ENCODE measurements at places on chromosomes 7 and 10.

DNA sequence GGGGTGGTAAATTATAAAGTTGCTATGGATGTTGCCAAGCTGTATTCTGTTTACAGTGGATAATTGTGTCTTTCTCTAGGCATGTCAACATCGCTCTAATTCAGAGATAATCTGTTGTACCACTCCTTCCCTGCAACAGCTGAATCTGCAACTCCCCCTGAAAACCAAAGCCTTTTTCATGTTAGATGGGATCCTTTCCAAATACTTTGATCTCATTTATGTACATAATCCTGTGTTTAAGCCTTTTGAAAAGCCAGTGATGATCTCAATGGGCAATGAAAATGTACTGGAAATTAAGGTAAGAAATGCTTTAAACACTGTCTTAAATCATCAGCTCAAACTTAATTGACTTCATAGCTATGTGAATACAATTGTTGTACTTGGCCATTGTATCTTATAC is 91.0 kb downstream of the MET start:
- no peak for DNase-seq

- DNase-seq: no peak
These were observed 20.8 kb upstream of the JCAD start for GRCh38 chr10:30080161-30080560.

DNA sequence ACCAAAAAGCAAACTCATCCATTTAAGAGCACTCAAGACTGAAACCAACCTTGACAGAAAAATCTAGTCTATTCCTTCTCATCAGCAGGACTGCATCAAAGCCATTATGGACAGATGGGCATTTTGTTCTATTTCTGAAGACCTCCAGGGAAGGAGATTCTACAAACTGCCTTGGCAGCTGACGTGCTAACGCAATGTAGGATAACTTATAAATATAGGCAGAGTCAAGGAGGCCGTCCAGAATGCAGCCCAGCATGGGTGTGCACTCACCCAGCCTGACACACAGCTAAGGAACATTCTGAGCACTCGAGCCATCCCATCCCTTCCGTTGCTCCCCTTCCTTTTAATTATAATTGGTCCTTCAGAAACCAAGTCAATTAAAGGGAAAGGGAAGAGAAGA is 25.3 kb upstream of the NEBL start:
- DNase-seq: no peak

- no peak for DNase-seq
These were observed 167.7 kb upstream of the ADO start for GRCh38 chr10:62636825-62637248.

DNA sequence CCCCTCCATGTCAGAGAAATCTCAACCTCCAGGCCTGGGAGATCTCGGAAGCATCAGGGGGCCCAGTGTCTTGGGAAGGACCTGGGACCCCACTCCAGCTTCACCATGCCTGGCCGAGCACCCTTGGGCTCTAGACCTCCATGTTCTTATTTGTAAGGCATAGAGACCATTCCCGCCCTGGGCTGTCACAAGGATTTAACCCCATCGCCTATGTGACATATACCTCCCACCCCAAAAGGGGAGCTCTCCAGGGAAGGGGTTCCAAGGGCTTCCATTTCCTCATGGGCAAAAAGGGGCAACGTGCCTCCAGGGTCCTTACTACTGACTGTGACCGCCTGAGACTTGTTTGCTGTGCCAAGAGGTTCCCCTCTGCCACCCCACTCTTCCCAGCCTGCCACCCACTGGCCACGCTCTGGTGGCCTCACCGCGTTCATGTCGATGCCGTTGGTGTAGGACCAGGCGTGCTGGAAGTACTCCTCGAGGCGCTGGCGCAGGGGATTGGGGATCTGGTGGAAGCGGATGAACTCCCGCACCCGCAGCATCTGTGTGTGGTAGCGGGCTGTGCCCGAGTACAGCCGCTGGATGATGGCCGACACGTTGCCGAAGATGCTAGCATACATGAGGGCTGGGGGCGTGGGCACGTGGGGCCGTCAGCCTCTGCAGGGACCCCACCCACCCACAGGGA is 27.5 kb downstream of the KCNH2 start:
- no peak for DNase-seq

GRCh38 chr7:2011266-2012043 is 221.3 kb downstream of the MAD1L1 start:
- DNase-seq: no peak

- no peak for DNase-seq
These were observed 266.3 kb downstream of the AHR start for GRCh38 chr7:17564678-17565212.

DNA sequence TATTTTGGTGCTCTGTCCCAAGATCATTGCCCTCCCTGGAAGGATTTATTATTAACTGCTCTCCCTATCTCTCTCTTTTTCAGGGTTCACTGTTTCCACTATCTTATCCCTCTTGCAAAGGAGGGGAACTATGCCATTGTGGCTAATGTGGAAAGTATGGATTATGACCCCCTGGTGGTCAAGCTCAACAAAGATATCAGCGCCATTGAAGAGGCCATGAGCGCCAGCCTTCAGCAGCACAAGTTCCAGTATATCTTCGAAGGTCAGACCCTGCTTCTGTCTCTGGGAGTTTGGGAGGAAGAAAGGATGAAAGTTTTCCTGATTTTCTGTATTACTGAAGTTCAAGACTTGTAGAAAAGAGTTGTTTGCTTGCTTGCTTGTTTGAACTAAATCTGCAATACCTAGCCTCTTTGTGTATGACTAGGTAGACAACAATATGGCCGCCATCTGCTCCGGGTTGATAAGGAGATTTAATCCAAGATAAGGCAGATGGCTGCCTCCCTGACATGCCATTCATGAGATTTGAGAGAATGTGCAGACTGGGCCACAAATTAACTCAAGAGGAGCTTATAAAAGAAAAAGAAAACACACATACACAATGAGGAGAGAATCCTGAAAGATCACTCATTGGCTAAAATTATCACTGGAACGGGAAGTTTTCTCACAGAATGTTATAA is 122.2 kb upstream of the LRGUK start:
- no peak for DNase-seq

DNA sequence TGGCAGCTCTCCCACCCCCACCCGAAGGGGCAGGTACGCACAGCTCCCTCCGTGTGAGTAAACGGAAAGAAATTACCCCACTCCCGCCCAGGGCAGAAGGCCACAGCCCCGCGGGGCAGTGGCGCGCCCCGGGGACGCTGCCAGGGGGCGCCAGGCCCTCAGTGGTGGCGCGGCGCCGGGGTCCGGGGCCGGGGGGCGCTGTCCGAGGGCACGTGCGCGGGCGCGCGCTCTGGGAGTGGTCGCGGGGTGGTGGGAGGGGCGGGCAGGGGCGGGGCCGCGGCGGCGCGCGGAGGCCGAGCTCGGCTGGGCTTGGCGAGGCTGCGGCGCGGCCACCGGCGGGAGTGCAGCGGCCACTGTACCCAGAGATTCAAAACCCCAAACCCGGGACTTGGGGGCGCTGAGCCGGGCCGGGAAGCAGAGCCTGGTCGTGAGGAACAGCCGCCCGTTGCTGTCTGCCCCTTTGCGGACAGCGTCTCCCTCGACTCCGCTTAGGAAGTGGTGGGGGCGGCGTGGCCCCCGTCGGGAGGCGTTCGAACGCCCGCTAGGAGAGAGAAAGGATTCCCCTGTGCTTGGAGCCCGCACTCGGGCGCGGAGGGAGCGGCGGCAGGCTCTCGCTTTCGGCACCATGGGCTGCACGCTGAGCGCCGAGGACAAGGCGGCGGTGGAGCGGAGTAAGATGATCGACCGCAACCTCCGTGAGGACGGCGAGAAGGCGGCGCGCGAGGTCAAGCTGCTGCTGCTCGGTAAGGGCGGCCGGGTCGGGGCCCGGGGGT is at the start of gene GNAI1:
Gene GNAI1, plus strand, starts transcription at position 296 of the 773 bp plus-strand sequence. Its CDS starts 330 bp downstream, at position 626.
- DNase-seq: peak; percentile 18

DNA sequence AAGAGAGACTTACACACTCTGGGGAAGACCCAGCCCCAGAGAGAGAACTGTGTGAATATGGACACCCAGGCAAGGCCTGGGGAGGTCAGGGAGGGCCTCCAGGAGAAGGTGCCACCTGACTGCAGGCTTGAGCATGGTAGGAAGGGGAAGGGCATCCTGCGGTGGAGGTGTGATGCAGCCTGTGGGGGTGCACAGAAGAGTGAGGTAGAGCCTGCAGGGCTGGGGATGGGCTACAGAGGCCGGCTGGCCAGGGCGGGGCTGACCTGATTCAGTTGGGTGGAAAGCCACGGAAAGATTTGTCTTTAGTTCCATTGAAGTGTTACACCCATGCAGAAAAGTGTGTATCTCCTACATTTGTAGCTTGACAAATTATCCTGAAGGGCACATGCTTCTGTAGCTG is 47.6 kb downstream of the ZMIZ1 start:
- DNase-seq: no peak

DNA sequence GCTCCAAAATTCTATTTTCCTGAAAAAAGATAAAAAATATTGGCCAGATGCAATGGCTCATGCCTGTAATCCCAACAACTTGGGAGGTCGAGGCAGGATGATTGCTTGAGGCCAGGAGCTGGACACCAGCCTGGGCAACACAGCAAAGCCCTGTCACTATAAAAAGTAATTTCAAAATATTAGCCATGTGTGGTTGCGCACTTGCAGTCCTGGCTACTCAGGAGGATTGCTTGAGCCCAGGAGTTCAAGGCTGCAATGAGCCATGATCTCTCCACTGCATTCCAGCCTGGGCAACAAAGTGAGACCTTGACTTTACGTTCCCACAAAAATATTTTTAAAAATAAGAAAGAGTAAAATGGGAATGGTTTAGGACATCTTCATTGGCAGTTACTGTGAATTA is 104.1 kb upstream of the AFAP1L2 start:
- DNase-seq: no peak

DNA sequence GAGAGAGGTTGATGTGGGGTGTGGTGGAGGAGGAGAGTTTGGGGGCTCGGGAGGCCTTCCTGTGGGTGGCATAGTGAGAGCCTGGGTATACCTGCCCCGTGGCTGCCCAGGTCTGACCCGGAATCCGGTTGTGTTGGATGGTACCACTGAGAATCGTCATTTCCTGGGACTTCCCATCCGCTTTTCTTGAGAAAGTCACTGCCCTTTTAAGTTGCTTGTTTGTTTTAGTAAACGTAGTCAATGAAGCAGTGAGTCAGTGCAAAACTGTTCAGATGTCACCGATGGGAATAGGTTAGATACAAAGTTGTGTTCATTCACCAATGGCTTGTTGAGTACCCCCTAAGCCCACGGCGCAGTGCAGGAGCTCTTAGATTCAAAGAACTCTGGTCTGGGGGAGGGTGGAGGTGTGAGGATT is 285.8 kb downstream of the CAMK1D start:
- DNase-seq: peak; percentile 17

GRCh38 chr10:4663162-4663992 is 162.6 kb upstream of the AKR1E2 start:
- DNase-seq: peak; percentile 11

Data from stimulated activated CD4-positive, alpha-beta T cell treated with anti-CD3 and anti-CD28 coated beads, Interleukin-1b, Interleukin-23, amount 100 ng/mL, for 4 hours (primary cell).